ENCODE measurements at places on chromosomes 1 and 21. TPM values are rescaled to one million over a fixed set of nuclear protein-coding genes. Genes with fewer than 3 reads are reported as not detected.

Gene DPYD
- 48.2 TPM for total RNA-seq

Gene FMOD
- not detected for total RNA-seq

Gene ITLN1
- total RNA-seq, result not detected

- H3K4me1 ChIP-seq, result no peaks in the 10 kb centered on the region
- H3K27me3 ChIP-seq, result no peaks in the 10 kb centered on the region
- peaks cover 81% of the 10 kb centered on the region for H3K36me3 ChIP-seq
Measured at GRCh38 chr21:37231671-37232070, 35.5 kb downstream of the VPS26C start.

GRCh38 chr1:47565676-47566075 is 127.8 kb downstream of the FOXD2 start:
- H3K27ac ChIP-seq, result no peak overlapping the region
- H3K4me1 ChIP-seq, result peaks cover 32% of the 10 kb centered on the region
- H3K4me3 ChIP-seq, result no peak overlapping the region
- no peaks in the 10 kb centered on the region for H3K36me3 ChIP-seq
- no peaks in the 10 kb centered on the region for H3K27me3 ChIP-seq

- DNase-seq, result no peak
- peaks cover 17% of the 10 kb centered on the region for H3K4me1 ChIP-seq
- no peak overlapping the region for H3K27ac ChIP-seq
- no peak overlapping the region for H3K4me3 ChIP-seq
- H3K27me3 ChIP-seq, result no peaks in the 10 kb centered on the region
Measured at GRCh38 chr1:175176246-175176645, 16.3 kb downstream of the KIAA0040 start.

DNA sequence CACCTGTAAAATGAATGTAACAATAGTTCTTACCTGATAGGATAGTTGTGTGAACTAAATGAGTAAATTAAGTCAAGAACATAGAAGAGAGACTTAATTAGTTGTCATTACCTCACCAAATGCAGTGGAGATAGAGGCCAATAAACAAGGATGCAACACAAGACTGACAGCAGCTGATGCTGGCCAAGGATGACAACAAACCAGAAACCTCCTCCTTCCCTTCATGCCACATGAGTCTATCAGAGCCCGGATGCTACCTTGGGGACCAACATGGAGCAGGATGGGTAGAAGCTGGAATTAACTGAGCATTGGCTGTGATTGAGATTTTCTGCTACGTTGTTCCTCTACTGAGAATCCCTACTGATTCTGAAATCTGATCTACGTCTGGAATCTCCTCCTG is 30.3 kb upstream of the USP1 start:
- H3K4me3 ChIP-seq, result no peak overlapping the region
- no peak overlapping the region for H3K27ac ChIP-seq
- H3K4me1 ChIP-seq, result peaks cover 6% of the 10 kb centered on the region
- no peaks in the 10 kb centered on the region for H3K27me3 ChIP-seq
- H3K36me3 ChIP-seq, result no peaks in the 10 kb centered on the region

- DNase-seq, result peak; percentile 74
- H3K36me3 ChIP-seq, result no peaks in the 10 kb centered on the region
- H3K4me3 ChIP-seq, result no peak overlapping the region
- H3K4me1 ChIP-seq, result peaks cover 8% of the 10 kb centered on the region
Measured at GRCh38 chr1:69911301-69911801, 294.0 kb downstream of the LRRC40 start.
